HCT116 (cell line): ENCODE measurements at places on chromosomes 6 and 20. TPM values are rescaled to one million over a fixed set of nuclear protein-coding genes. Genes with fewer than 3 reads are reported as not detected.
A peak's percentile ranks its signal among the peaks of the same experiment; 100 is the strongest.

GRCh38 chr20:24731312-24731711 is 217.8 kb upstream of the CST7 start:
- no peaks in the 10 kb centered on the region for H3K4me1 ChIP-seq
- no peak overlapping the region for H3K27ac ChIP-seq
- peaks cover 21% of the 10 kb centered on the region for H3K27me3 ChIP-seq
- H3K4me3 ChIP-seq: no peak overlapping the region
- no peaks in the 10 kb centered on the region for H3K36me3 ChIP-seq

DNA sequence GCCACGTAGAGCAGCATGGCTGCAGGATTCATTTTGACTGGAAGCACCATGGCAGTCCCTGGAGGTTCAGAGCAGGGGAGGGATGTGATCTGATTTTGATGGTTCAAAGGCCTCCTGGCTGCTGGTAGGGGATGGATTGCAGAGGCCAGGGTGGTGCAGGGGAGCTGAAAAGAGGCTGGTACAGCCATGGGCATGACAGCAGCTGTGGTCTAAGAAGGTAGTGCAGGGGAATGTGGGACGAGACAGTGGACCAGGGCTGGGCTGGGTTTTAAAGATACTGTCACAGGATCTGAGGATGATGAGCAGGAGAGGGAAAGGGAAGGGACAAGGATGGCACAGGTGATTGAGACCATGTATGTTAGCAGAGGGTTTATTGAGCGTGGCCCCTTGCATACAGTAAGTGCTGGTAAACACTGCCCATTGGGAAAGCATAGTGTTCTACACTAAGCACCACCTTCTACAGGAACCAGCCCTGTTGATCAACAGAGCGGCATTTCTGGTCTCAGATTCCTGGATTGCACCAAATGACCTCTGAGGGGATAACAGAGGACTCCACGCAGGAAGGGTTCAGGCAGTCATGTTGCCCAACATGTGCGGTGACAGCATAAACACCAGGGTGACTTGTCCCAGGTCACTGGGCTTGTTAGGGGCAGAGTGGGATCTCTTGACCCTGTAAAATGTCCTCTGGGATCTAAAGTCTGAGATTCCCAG is 14.5 kb upstream of the SIRPA start:
- no peaks in the 10 kb centered on the region; the same call in 1 of the 2 replicates for H3K4me1 ChIP-seq
- no peak overlapping the region for H3K27ac ChIP-seq
- DNase-seq: no peak

DNA sequence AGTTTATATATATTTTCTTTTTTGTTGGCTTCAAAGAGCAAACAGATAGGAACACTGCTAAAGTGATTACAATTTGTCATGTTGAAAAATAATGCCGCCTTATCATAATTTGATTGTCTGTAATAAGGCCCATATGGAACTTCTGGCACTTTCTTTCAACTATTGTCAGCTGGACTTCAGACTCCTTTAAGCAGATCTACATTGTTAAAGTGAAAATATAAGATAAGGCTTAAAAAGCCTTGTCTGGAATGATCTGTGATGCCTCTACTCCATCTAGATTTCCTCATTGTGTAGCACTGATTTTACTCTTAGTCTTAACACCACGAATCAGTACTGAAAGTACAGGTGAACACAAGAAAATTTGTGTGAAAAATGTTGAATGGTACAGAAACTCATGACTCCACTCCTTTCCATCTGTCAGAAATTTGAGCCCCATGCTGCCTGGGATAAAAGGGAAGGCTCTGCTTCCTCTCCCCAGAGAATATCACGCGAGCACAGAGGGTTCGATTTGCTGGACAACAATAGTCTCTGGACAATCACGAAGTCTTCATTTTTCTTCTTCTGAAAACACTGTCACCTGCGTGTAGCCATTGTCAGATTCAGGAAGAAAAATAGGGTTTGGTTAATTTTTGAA is 56.0 kb downstream of the BCAS1 start:
- no peaks in the 10 kb centered on the region for H3K27me3 ChIP-seq
- no peaks in the 10 kb centered on the region for H3K4me1 ChIP-seq
- DNase-seq: no peak
- H3K36me3 ChIP-seq: no peaks in the 10 kb centered on the region
- H3K4me3 ChIP-seq: no peak overlapping the region
- no peak overlapping the region for H3K27ac ChIP-seq

DNA sequence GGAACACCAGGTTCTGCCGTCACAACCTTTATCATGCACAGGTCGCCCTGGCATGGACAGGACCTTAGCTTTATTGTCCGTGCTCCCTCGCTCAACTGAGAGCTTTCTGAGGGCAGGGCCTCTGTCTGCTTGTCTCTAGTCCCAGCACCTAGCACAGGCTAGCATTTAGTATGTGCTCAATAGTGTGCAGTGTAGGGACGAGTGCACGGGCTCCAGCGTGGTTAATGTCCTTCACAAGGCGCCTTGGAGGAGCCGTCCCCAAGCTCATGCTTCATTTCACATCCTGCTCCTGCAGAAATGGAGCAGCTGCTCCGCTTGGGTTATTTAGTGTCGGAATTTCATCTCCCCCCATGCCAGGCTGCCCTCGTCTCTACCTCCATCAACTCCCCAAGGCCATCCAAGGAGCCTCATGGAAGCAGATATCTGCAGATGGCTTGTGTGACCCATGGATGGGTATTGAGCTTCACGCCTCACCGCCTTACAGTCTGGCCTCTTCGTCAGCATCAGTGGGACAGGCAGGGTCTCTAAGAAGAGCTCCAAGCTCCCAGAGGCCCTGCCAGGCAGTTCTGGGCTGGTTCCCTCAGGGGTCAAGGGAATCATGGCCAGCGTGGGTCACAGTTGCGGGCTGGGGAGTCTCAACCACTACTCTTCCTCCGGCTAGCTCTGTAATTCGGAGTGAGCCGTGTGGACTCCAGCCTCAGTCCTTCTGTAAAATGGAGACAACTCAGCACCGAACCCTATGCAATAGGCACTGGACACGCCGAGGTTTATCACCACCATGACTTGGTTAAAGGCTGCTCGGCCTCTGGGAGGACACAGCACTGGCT is 60.8 kb upstream of the APCDD1L start:
- no peak for DNase-seq
- no peaks in the 10 kb centered on the region for H3K4me1 ChIP-seq
- peaks cover 4% of the 10 kb centered on the region; the same call in 1 of the 2 replicates for H3K27me3 ChIP-seq
- no peaks in the 10 kb centered on the region for H3K36me3 ChIP-seq
- no peak overlapping the region for H3K27ac ChIP-seq

SLC23A2 gene
- total RNA-seq: 16.3 TPM

- no peaks in the 10 kb centered on the region for H3K36me3 ChIP-seq
- H3K27me3 ChIP-seq: no peaks in the 10 kb centered on the region
- no peak overlapping the region for H3K27ac ChIP-seq
- DNase-seq: no peak
These were observed 47.6 kb downstream of the HTR1B start for GRCh38 chr6:77415706-77416105.

PHACTR1 gene
- 0.17 TPM for total RNA-seq

TTK gene
- 46.3 TPM for total RNA-seq

GRCh38 chr20:62151225-62151624 is 7.7 kb downstream of the SS18L1 start:
- no peaks in the 10 kb centered on the region for H3K27me3 ChIP-seq
- no peak overlapping the region for H3K27ac ChIP-seq
- peaks cover 21% of the 10 kb centered on the region; the same call in 1 of the 2 replicates for H3K36me3 ChIP-seq
- no peak for DNase-seq
- no peak overlapping the region for H3K4me3 ChIP-seq

TMEM200A gene
- 22.9 TPM for total RNA-seq

- no peaks in the 10 kb centered on the region for H3K27me3 ChIP-seq
- H3K27ac ChIP-seq: no peak overlapping the region
- H3K36me3 ChIP-seq: peaks cover 42% of the 10 kb centered on the region
These were observed 6.1 kb downstream of the SRXN1 start for GRCh38 chr20:646868-647233.

DNA sequence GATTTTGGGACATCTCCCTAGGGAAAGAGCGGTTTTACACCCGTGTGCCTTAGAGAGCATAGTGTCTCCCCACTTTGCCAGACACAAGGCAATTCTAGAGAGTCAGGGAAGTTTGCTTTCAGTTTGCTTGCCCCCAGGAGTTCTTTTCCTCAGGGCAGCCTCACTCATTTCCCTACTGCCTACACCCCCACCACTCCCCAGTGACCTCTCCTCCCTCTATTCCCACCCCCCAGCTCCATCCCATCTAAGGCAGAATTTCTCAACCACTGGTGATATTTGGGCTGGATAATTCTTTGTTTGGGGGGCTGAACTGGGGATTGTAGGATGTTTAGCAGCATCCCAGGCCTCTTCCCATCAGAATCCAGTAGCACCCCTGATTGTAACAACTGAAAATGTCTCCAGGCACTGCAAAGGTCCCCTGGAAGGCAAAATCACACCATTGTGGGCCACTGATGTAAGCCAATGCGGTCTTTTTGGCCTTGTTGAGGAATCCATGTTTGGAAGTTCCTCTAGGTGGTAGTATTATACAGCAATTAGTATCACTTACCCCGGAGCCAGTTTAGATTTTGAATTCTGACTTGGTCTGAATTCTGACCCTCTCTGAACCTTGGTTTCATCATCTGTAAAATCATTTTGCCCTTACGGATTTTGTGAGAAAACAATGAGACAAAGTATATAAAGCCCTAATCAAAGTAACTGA is 1.3 kb downstream of the EPPIN start:
- no peak overlapping the region for H3K27ac ChIP-seq
- peak; percentile 21 for DNase-seq
- H3K4me1 ChIP-seq: no peaks in the 10 kb centered on the region
- H3K27me3 ChIP-seq: peaks cover 49% of the 10 kb centered on the region; the same call in 1 of the 2 replicates
- no peak overlapping the region for H3K4me3 ChIP-seq
- H3K36me3 ChIP-seq: no peaks in the 10 kb centered on the region

- no peak overlapping the region for H3K27ac ChIP-seq
- DNase-seq: no peak
These were observed 3.3 kb downstream of the TDRD6 start for GRCh38 chr6:46690911-46691451.

IFNGR1 gene
- total RNA-seq: 27.1 TPM

BPIFB1 gene
- total RNA-seq: 0.17 TPM

- no peak for DNase-seq
- H3K27ac ChIP-seq: no peak overlapping the region
- no peak overlapping the region for H3K4me3 ChIP-seq
- H3K4me1 ChIP-seq: no peaks in the 10 kb centered on the region
- H3K36me3 ChIP-seq: no peaks in the 10 kb centered on the region
These were observed 686.2 kb upstream of the SLC35B3 start for GRCh38 chr6:9121549-9121948.

DNA sequence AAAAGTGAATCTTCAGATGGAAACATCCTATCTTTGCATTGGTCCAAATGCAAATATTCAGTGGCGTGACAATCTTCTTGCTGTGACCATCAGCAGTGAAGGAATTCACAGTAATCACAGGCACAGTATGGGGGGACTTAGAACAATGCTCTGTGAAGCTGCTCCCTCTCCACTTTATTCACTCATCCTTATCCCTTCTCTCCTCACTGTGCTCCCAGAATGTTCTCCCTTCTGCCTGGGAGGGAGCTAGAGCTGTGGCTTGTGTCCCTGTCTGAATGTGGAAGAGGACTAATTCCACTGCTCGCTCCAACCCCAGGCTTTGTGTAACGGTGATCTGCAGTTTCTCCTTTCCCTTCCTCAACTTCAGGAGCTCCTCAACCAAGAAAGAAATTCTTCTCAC is 243.7 kb downstream of the ALDH8A1 start:
- H3K4me1 ChIP-seq: no peaks in the 10 kb centered on the region
- no peaks in the 10 kb centered on the region for H3K36me3 ChIP-seq
- DNase-seq: no peak
- H3K27ac ChIP-seq: no peak overlapping the region

DNA sequence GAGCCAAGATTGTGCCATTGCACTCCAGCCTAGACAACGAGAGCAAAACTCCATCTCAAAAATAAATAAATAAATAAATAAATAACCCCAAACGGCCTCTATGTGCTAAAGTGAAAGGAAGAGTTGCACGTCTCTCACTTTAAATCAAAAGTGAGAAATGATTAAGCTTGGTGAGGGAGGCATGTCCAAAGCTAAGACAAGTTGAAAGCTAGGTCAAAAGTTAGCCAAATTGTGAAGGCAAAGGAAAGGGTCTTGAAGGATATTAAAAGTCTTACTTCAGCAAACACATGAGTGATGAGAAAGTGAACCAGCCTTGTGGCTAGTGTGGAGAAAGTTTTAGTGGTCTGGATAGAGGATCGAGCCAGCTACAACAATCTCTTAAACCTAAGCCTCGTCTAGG is 14.3 kb downstream of the ZBP1 start:
- no peaks in the 10 kb centered on the region for H3K4me1 ChIP-seq
- no peak overlapping the region for H3K4me3 ChIP-seq
- H3K27ac ChIP-seq: no peak overlapping the region
- DNase-seq: no peak

SRSF12 gene
- not detected for total RNA-seq

SYNDIG1 gene
- not detected for total RNA-seq

GRCh38 chr6:36478051-36478526 is 35.3 kb downstream of the KCTD20 start:
- H3K4me1 ChIP-seq: no peaks in the 10 kb centered on the region
- no peak overlapping the region for H3K27ac ChIP-seq
- no peak for DNase-seq
- H3K4me3 ChIP-seq: no peak overlapping the region
- H3K36me3 ChIP-seq: peaks cover 9% of the 10 kb centered on the region
- no peaks in the 10 kb centered on the region for H3K27me3 ChIP-seq

DNA sequence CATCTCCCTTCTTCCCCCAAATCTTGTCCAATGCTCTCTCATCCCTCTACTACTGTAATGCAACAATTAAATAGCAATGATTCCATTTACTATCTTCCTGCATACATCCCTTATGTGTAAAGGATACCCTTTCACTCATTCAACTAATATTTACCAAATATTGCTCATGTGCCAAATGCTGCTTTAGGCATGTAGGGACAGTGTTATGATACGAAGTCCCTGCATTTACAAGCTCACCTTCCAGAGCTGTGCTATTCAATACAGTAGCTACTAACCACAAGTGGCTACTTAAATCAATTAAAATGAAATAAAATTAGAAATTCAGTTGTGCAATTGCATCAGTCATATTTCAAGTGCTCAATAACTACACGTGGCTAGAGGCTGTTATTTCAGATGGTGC is 41.1 kb downstream of the GMDS start:
- H3K27ac ChIP-seq: no peak overlapping the region
- no peaks in the 10 kb centered on the region for H3K4me1 ChIP-seq
- H3K27me3 ChIP-seq: no peaks in the 10 kb centered on the region
- H3K4me3 ChIP-seq: no peak overlapping the region
- no peaks in the 10 kb centered on the region for H3K36me3 ChIP-seq

DYNLT2 gene
- 1.5 TPM for total RNA-seq
